ENCODE measurements at places on chromosomes 3 and 15. TPM values are rescaled to one million over a fixed set of nuclear protein-coding genes. Genes with fewer than 3 reads are reported as not detected.

DNA sequence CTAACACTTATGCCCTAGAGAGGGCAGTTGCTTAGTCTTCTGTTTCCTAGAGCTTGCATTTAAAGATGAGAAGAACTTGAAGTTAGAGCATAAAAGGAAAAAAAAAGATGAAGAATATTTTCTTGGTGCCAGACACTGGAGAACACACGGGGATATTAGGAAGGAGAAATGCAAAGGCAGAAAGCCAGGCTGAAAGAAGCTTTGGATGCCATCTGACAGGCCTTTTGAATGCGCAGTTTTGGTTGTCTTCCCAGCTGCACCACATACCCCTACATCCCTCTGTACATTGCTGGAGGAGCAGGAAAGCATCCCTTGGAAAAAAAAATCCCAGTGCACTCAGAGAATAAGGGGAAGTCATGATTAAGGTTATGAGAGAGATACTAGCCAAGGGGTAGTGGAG lies 378.9 kb downstream of the GAP43 start:
- DNase-seq, result no peak

DNA sequence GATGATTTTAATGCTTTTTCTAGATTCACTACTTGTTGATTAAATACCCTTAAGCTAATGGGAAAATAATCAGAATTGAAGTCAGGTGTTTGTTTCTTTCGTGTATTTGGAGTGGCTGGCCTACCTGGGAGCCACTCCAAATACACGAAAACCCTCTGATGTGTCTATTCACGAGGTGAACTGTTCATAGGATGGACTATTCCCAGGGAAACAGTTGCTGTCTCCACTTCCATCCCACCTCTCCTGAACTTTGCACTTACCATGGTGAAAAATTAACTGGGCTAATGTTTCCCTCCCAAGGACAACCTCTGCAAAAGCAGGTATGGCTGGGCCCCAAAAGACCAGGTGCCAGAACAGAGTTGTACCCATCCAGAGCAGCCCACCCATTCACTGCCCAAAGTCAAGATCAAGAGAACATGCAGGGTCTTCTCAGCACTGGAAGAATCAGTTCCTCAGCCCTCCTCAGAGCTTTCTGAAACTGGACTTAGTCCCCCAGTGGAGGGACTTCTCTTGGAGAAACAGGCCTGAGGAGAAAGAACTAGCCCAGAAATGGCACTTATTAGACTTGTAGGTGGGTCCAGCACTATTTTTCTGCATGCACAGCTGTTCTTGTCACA lies 2.9 kb upstream of the SMAD3 start:
- no peak for DNase-seq

GRCh38 chr15:90062023-90062442 lies 40.2 kb downstream of the IDH2 start:
- peak; percentile 49 for DNase-seq

GRCh38 chr15:40248006-40248783 lies 9.3 kb downstream of the PAK6 start:
- DNase-seq, result no peak

PRR20G gene
- not detected for total RNA-seq

COL6A5 gene
- not detected for total RNA-seq
